ENCODE measurements at places on chromosomes 13 and 19.

DNA sequence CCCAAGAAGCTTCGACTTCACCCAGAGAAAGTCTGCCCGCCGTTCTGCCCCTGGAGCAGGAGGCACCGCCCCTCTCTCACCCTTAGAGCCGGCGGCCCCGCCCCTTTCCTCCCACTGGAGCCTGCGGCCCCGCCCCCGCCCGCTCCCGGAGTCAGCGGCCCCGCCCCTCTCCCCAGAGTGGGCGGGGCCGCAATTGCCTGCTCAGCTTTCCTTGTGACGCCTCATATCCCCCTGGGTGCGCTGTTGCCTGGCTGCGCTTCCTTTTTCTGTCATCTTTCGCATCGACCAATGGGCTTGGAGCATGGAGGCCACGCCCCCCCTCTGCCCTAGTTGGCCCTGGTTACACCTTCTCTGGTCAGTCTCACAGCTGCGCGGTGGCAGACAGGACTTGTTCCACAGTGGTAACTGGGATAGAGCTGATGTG is 38.2 kb upstream of the ZNF492 start:
- no peak for DNase-seq

DNA sequence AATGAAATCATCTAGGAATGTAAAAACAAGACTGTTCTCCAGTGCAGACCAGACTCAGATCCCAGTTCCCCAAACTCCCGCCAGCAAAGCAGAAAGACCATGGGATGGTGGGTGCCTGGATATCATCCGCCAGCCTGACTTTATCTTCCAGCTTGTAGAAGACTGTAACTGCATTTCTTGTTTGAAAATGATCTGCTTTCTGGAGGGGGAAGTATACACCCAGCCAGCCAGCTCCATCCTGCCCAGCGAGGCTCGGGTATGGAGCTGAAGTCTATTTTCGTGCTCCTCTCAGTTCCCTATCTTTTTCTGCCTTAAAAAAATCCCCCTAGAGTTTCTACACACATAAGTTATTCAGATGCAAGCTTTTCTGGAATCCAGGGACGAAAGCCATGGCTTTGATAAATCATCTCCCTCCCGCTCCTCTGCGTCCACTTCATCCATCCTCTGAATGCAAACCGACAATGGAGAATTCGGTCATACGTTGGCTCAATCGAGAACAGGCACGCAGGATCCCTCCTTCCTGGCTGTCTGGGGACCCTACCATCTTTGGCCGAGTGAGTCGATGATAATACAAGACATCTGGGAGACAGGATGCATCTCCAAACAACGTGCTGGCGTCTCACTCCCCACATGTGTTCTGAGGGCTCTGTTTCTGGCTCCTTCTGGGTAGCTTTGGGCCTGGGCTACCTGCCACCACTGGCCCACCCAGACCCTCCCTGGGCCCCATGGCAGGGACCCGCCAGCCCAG is 31.2 kb downstream of the CEBPG start:
- DNase-seq, result no peak

DNA sequence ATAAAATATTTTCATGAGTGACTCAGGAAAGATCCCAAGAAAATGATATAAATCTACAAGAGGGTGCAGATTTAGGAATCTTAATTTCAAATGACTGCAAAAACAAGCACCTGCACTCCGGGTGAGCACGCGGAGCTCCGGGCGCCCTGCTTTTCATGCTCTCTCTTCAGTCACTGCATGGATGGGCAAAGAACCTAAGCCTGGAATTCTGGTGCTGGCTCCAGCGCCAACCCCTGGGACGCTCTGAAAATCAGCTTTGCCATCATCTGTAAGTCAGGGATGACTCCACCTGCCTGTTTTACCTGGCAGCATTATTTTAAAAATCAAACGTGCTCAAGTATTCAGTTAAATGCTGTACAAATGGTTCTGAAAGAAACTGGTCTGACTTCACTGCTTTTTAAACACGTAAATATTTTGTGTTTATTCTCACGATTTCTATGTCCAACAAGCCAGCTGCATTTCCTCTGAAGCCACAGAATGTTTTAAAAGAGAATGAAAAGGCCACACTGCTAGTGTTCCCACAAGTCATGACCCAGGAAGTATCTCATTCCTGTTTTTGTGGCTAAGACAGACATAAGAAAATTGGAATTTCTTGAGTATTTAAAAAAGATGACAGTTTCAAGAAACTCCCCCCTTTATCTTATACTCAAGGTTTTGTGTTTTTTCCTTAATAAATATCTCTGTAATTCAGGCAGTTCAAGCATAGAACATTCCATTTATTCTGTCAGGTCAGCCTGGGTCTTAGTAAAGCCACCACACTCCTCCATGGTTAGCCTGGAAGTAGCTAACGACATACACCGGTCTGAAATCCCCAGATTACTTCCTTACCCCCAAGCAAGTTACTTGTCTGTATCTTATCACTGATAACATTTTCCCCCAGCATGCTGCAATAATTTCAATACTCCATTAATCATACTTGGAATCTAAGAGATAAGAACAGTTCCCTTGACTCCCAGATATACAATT is 81.1 kb downstream of the COL4A1 start:
- no peak for DNase-seq

DNA sequence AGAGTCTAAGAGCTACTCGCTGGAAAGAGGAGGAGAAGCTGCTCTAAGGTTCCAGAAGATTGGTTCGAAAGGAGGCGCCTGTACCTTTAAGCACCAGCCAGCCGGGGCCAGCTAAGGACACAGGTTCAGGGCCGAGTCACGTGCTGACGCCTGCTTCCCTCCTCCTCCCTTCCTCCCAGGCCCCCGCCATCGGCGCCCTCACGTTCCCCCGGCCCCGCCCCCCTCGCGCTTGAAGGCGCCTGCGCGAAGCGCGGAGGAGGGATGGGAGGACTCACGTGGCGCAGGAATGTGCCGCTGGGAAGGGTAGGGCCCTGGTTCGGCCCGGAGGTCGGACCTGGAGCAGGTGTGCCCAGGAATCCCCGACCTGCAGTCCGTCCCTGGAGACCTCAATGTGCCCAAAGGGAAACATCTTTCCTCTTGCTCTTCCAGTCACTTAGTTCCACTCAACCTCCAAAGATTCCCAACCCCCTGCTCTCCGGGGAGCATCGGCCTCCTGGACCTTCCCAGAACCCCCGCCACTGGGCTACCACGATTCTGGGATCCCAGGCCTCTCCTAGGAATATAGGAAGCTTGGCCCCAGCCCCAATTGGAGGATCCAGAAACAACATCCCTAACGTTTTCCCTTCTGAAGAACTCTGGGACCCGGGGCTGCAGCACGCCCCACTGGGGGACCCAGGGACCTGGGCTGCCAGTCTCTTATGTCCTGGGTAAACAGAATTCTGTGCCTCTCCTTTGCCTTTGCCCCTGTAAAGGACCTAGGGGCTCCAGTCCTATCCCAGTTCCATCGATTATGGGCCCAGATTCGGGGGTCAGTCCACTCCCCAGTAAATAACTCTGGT is 2.5 kb downstream of the DBP start:
- DNase-seq, result peak; percentile 92

DNA sequence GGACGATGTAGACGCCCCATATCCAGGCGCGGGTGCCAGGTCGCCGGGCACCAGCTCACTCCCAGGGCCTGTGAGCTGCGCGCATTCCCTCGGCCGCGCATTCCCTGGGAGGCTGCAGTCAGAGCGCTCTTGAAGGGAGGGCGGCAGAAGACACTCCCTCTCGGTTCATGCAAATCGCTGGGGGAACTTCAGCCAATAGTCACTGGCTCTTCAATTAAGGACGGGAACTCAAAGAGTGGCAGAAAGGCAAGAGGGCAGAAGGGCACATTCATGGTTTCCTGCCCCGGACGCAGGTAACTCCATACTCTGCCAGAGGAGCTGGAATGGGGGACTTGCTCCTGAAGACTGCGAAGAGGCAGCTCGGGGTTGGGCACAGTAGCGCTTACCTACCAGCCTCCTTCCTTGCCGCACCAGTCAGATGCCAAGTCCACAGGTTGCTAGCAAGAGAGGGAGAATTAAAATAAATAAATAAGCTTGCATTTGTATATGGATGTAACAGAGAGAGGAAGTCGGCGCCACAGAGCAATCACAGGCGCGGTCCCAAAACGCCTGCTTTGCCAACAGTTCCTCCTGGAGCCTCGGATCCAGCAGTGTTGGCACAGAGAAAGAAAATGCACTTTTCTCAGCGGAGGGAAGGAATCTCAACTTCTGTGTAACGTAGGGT is 459 bp downstream of the PCDH20 start:
- no peak for DNase-seq
